ENCODE measurements at places on chromosomes 1 and 21.

DNA sequence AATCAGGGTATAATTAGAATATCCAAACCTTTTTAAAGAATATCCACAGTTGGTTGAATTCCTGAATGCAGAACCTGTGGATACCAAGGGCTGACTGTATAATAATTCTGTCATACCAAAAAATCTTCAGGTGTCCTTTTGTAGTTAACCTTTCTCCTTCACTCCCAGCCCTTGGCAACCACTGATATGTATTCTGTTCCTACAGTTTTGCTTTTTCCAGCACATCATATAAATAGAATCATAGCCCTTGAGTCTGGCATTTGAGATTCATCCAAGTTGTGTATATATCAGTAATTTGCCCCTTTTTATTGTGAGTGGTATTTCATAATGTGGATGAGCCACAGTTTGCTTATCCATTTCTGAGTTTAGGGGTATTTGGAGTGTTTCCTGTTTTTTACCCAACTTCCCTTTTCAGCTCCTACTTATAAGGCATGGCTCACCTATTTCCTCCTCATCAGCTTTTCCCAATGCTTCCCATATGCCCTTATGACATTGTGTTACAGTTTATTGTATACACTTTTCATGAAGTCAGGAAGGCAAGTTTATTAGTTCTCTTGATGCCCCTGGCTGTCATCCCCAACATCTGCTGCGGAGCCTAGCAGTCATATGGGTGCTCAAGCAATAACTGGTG, 35.0 kb upstream of the AGO1 start:
- no peak for DNase-seq

DNA sequence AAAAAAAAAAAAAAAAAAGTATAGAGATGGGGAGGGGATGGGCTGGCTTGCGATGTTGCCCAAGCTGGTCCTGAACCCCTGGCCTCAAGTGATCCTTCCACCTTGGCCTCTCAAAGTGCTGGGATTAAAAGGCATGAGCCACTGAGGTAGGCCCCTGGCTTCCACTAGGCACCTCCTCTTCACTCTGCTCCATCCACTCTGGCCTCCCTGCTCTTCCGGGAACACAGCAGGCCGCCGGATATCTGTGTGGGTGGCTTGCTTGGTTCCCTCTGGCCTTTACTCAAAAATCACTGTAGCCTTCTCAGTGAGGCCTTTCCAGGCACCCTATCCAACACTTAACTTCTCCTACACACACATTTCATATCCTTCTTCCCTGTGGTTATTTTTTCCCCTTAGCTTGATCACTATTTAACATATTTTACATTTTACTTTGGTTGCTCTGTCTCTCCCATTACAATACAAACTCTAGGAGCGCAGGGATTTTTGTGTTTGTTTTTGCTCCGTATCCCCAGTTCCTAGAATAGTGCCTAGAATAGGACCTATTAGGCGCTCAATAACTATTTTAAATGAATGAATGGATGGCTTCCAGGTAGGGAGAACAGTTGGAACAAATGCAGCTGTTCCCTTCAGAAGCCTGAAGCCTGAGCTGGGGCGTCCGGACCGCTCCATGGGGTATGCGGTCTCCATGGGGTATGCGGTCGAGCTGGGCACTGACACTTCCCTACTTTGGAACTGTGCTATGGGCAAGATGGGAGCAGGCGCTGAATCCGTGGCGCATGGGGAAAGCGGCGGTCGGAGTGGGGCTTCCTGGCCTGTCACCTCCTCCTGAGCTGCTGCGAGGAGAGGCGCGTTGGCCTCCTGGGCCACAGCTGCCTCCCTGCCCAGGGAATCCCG, 46.7 kb downstream of the H3-3A start:
- no peak for DNase-seq

DNA sequence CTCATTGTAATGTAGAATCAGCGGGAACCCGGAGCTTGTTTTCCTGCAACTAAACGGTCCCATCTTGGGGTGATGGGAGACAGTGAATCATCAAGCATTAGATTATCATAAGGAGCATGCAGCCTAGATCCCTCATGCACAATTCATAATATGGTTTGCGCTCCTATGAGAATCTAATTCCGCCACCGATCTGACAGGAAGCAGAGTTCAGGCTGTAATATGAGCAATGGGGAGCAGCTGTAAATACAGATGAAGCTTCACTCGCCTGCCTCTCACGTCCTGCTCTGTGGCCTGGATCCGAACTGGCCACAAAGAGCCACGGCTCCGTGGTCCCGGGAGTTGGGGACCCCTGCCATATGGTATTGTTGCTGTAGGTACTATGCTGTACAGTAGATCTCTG, 1.6 kb downstream of the IFI44 start:
- peak; percentile 63 for DNase-seq

GRCh38 chr1:205582046-205582445, 49.8 kb downstream of the ELK4 start:
- no peak for DNase-seq

DNA sequence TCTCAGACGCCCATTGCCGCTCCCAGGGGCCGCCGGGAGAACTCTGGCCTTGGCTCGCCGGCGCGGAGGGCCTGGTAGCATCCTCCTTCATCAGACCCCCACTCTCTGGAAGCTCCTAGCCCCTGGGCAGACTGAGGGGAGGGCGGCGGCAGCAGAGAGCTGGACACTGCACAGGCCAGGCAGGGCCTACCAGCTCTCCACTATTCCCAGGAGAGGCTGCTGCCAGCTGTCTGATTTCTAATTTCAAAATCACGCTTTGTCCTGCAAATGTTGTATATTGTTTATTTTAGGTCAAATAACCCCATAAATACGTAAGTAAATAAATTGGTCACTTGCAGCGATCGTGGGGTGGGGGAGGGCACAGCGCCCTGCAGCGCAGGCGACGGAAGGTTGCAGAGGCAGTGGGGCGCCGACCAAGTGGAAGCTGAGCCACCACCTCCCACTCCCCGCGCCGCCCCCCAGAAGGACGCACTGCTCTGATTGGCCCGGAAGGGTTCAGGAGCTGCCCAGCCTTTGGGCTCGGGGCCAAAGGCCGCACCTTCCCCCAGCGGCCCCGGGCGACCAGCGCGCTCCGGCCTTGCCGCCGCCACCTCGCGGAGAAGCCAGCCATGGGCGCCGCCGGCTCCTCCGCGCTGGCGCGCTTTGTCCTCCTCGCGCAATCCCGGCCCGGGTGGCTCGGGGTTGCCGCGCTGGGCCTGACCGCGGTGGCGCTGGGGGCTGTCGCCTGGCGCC, at the start of gene MTARC1:
MTARC1 (plus strand) TSS at position 577 of the 732 bp plus-strand sequence; CDS start at position 609, 32 bp downstream.
- no peak for DNase-seq

GRCh38 chr1:85379203-85380136, 85.5 kb downstream of the DDAH1 start:
- no peak for DNase-seq
